Vagina (tissue), 2 donors: ENCODE measurements at places on chromosomes 3 and 15.

- no peaks in the 10 kb centered on the region for H3K36me3 ChIP-seq
- no peaks in the 10 kb centered on the region for H3K4me1 ChIP-seq
- DNase-seq, result no peak
- H3K27me3 ChIP-seq, result no peaks in the 10 kb centered on the region
- no peak overlapping the region for H3K4me3 ChIP-seq
Measured at GRCh38 chr15:38476120-38476519, 22.2 kb downstream of the FAM98B start.

DNA sequence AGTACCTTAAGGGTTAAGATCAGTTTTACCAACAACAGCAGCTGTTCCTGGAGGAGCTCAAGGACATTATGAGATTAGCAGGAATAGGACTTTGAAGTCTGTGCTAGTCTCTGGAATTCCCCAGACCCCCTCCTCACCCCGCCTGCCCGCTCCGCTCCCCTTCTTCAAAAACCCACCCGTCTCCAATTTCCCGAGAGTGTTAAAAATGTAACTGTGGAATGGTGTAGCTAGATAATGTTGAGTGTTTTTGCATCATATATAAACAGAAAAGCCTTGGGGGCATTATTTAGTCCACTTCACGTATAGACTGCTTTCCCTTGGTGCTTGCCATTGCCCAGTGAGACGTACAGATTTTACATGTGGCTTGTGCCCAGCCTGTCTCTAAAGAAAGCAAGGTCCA is 65.0 kb upstream of the SEMA6D start:
- no peaks in the 10 kb centered on the region for H3K27me3 ChIP-seq
- H3K4me1 ChIP-seq, result no peaks in the 10 kb centered on the region
- H3K36me3 ChIP-seq, result no peaks in the 10 kb centered on the region
- no peak overlapping the region for H3K4me3 ChIP-seq
- H3K27ac ChIP-seq, result no peak overlapping the region
- DNase-seq, result no peak

DNA sequence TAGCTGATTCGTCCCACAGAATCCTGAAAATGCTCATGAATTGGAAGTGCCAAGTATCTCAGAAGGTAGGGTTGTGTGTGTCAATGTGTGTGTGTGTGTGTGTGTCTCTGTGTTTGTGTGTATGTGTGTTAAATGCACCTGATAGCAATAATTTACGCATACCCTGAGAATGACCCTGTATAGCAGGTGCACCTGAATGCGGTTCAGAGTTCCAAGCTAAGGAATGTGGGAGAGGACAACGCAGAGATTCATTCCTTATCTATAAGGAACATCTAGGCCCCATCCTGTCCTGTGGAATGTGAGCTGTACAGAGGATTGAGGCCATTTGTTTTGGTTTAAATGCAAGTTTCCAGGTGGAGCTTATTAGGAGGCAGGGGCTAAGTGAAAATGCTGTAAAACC is 49.1 kb upstream of the NEDD4 start:
- no peak for DNase-seq
- peaks cover 25% of the 10 kb centered on the region for H3K4me1 ChIP-seq
- no peaks in the 10 kb centered on the region for H3K36me3 ChIP-seq
- no peak overlapping the region for H3K27ac ChIP-seq
- no peaks in the 10 kb centered on the region for H3K27me3 ChIP-seq

DNA sequence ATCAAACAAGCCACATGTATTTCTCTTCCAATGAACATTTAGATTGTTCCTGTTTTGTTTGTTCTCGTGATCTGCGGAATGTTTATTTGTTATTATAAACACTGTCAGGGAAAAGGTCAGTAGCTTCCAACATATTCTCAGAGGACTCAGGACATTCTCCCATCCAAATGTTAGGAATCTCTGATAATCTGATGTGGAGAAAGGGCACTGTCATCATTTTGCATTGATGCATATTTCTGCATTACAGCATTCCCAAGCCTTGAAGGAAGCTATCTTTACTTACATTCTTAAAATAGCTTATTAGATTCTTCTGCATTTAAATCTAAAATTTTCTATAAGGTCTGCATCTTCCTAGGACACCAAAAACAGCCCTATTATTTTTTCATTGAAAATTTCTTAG is 10.3 kb downstream of the MYO1E start:
- no peak for DNase-seq
- H3K4me1 ChIP-seq, result peaks cover 11% of the 10 kb centered on the region
- H3K4me3 ChIP-seq, result no peak overlapping the region
- no peaks in the 10 kb centered on the region for H3K36me3 ChIP-seq
- no peak overlapping the region for H3K27ac ChIP-seq
- no peaks in the 10 kb centered on the region for H3K27me3 ChIP-seq

- no peaks in the 10 kb centered on the region for H3K27me3 ChIP-seq
- no peak for DNase-seq
- no peak overlapping the region for H3K4me3 ChIP-seq
- H3K27ac ChIP-seq, result no peak overlapping the region
Measured at GRCh38 chr3:33099109-33099645, 2.2 kb upstream of the GLB1 start.

DNA sequence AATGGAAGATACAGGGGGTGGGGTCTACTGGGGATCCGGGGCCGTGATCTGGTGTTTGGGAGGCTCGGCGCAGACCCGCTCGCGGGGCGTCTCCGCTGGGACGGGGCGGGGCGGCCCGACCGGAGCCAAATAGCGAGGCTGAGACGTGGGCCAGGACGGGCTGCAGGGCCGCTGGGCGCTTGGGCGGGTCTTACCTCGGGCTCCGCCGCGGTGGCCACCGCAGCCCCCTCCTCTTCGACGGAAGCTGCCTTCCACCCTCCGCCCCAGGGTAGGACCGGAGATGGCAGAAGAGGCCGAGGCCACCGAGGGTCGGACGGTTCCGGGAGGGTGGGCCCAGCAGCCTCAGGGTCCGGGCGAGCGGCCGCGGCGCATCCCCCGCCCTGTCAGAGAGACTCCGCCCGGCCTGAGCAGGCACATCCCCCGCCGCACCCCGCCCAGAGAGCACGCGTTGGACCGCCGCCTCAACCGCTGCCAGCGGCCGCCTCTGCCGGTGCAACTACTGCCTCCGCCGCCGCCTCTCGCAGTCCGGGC is 399 bp downstream of the MYO9A start:
- H3K4me3 ChIP-seq, result peak overlapping the region; percentile 74
- DNase-seq, result no peak
- peak overlapping the region; percentile 93 for H3K27ac ChIP-seq
- no peaks in the 10 kb centered on the region for H3K27me3 ChIP-seq
